SK-N-SH (cell line): ENCODE measurements at places on chromosomes 4 and X. TPM values are rescaled to one million over a fixed set of nuclear protein-coding genes. Genes with fewer than 3 reads are reported as not detected.
A peak's percentile ranks its signal among the peaks of the same experiment; 100 is the strongest.

Gene NXF3
- polyA plus RNA-seq: 0.16 and 0.20 TPM in 2 replicates

Gene REELD1
- polyA plus RNA-seq: not detected in 2 replicates

Gene FAM236A
- polyA plus RNA-seq: not detected in 2 replicates

Gene POLN
- 0.67 and 1.2 TPM in 2 replicates for polyA plus RNA-seq

Gene TMPRSS11D
- 0.02 TPM in 1 of 2 replicates, not detected in the other for polyA plus RNA-seq

Gene SMIM43
- 37.2 and 59.1 TPM in 2 replicates for polyA plus RNA-seq

Gene TDO2
- polyA plus RNA-seq: not detected in 2 replicates

Gene FAT1
- polyA plus RNA-seq: 32.2 and 41.3 TPM in 2 replicates

Gene MSANTD1
- 0.15 and 0.18 TPM in 2 replicates for polyA plus RNA-seq

- no peak for DNase-seq
These were observed 206.0 kb downstream of the BCOR start for GRCh38 chrX:39891781-39892180.

DNA sequence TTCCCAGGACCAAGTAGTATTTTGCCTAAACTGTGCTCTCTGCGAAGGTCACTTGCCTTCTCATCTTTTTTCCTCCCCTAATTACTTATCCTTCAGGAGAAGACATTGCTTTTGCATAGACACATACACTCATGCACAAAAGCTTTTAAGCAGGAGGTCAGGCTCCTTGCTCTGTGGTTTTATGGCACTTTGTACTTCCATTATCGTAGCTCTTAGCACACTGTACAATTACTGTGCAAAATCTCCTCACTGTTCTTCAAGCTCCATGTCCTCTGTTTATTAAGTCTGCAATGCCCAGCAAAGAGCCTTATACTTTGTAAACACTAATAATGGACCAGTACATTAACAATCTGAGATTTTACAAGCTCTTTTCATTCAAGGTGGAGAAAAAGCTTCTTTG, 188.4 kb upstream of the GNPDA2 start:
- no peak for DNase-seq

DNA sequence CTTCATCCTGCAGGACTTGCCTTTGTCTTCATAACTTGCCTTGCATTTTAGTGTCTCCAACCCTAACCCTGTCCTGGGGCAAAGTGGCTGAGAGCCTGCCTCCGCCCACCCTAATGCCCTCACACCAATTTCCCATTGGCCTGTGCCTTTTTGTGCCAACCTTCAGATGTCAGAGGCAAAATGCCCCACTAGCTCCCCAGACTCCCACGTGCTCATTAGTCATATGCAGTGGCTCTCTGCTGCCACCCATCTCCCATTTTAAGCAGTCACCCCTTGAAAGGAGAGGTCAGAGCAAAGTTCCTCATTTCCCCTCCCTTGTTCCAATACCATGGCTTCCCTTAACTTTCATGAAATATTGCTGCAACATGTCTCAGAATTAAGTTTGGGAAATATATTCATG, 74.8 kb upstream of the PASD1 start:
- peak; percentile 5 for DNase-seq

DNA sequence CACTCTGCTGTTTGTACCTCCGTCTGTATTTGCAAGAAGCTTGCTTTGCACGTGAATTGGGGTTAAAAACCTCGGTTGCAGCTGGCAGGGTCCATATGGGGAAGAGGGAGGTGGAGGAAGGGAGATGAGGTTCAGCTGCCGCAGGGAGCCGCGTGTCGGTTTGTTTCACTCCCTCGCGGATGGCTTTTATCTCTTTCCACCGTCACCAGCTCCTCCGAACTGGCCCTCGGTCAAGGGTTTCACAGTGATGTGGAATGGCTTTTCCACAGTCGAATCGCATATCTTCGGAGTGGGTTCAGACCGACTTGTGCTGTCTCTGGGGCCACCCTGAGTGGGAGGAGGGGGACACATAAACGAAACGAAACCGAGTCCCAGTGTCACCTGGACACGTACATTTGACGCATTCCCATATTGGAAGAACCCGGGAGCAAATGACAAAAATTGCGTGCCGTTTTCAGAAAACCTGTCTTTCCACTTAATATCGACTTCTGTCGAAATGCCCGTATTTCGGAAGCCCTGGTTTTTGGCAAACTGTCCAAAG, 929 bp downstream of the ZBTB33 start:
- peak; percentile 40 for DNase-seq

DNA sequence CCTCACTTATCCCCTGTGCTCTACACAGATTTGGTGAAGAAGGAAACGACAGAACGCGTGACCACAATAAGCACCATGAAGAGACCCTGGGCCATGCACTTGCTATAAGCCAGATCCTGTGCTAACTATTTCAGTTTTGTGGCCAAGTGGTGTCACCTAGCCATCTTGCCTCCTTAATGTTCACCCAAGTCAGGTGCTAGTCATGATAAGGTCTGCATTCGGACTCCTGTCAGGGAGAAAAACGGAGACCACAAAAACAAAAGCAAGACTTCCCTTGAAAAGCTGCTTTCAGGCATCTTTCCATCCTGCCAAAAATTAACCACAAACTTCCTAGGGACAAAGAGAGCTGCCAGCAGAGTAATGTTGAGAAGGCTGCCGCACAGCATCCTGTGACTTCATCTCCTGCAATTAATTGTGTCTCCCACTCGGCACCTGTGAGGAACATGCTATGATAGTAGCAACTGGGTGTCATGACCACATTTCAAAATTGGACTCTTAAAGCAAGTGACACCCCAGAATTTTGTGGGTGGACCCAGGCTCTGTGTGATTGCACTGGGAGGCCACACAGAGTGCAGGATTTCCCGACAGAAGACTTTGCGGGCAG, 8.8 kb upstream of the IDS start:
- DNase-seq: no peak

DNA sequence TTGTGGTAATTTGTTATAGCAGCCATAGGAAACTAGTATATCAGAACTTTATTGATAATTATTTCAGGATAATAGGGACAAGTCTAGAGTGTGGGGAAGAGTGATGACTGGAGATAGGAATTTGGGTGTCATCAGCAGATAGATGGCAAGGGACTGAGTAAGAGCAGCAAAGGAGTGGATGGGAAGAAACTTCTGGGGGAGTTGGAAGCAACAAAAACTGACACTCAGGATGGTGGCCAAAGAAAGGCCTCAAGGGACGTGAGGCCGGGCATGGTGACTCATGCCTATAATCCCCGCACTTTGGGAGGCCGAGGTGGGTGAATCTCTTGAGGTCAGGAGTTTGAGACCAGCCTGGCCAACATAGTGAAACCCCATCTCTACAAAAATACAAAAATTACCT, 9.1 kb upstream of the SLC25A5 start:
- DNase-seq: no peak

GRCh38 chr4:159498446-159499115, 395.7 kb downstream of the RAPGEF2 start:
- no peak for DNase-seq

DNA sequence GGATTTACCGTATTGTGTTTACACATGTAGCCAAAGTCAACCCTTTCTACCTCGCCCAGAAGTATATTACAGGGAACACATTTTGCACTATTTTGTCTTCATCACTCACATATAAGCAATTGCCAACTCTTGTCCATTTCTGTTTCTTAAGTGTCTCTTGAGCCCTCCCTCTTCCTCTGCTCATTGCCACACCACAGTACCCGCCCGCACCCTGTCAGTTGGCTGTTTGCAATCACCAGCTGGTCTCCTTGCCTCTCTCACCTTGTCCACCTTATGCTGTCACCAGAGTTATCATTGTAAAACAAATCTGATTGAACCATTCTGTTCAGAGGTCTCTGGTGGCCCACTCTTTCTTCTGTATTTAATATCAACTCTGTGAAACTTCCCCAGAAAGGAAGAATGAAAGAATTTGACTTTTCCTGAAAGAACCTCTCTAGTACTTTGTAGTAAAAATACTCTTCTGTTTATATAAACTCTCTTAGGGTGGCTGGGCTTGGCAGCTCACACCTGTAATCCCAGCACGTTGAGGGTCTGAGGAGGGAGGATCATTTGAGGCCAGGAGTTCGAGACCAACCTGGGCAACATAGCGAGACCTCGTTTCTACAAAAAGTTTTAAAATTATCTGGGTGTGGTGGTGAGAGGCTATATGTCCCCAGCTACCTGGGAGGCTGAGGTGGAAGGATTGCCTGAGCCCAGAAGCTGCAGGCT, 50.2 kb downstream of the ING2 start:
- no peak for DNase-seq

- DNase-seq: peak; percentile 71
These were observed at the start of gene GALNTL6 for GRCh38 chr4:171812665-171813525. TSS of gene GALNTL6 (plus strand) at chr4:171813404.

DNA sequence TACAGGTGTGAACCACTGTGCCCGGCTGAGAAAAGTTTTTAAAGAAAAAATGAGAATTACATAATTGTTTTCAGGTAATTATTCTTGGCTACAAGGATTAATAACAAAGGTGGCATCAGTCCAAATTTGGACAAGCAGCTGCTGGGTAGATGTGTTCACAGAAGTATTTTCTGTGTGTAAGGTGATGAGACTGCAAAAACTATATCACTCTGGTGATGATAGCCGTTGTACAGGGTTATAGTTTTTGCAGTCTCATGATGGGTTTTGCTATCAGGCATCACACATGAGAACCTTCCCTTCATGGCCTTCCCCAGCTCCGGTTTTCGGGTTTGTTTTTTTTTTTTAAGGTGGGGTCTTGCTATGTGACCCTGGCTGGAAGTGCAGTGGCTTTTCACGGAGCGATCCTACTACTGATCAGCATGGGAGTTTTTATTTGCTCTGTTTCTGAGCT, 5.1 kb upstream of the SLC10A3 start:
- DNase-seq: no peak

DNA sequence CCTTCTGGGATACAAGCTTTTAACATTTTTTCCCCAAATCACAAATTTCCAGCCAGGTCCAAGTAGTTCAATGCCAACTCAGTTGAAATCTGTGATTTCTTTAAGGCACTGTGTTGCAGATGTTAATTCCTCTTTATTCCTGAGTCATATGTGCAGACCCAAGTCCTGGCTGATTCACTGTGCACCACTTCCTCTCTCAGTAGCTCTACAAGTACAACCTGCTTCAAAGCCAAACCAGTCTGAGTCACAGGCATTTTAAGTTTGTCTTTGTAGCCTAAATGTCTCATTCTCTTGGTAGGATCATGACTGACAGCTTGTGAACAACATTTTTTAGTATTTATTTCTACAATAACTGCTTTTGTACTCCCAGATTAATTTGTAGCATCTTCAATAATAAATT, 165.6 kb upstream of the S100G start:
- no peak for DNase-seq

DNA sequence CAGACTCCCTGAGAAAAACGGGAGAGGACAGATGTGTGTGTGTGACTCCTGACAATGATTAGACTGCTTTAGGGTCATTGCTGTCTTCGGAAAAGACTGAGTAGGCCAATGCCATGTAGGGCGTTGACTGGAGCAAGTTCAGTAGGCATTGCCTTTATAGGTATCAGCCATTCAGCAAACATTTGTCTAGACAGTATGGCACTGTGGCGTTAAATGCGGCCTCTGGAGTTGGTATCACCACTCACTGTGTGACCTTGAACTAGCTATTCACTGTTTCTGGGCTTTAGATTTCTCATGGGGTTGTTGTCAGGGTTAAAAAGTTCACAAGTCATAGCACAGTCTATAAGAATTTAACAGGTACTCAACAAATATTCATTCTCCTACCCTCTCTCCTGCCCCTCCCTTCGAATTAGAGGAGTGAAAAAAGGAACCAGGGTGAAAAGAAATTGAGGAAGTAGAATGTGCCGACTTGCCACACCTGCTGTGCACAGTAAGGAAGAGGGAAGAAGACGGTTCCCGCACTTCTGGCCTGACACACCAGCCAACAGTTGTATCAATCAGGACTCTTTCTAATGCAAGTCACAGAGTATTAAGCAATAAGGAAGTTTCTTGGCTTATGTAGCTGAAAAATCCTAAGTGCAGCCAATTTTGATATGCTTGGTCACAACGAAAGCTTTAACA, 83.2 kb upstream of the PLAC8 start:
- DNase-seq: no peak

DNA sequence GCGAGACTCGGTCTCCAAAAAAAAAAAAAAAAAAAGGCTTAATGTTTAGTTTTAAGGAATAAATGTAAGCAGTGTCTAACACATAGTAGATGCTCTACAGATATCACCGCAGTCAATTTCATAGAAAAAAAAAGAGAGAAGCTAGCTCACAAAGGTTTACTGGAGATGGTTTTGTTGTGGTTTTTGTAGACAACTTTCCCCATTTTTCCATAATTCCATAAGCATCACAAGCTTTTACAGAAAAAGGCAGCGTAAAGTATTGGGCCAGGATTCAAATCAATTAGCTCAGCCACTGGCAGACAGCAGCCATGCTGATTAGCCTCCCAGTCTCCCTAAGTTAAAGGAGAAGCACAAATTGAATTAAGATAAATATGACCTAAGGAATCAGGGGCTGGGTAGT, 1.5 kb downstream of the GRSF1 start:
- DNase-seq: peak; percentile 49

DNA sequence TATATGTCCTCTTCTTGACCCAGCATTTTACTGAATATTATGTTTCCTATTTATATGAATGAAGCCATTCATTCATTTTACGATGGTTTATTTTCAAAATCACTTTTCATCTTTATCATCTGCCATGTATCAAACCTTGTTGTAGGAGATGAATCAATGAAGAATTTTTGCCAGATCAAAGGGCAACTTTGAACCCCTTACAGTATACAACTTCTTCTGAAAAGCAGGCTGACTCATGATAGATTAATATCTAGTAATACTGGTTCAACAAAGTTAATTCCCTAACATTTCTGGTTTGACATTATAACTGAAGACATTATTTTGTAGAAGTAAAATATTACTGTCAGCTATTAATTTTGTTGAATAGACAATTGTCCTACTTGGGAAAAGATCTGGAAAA, 226.0 kb downstream of the RPA4 start:
- DNase-seq: no peak

DNA sequence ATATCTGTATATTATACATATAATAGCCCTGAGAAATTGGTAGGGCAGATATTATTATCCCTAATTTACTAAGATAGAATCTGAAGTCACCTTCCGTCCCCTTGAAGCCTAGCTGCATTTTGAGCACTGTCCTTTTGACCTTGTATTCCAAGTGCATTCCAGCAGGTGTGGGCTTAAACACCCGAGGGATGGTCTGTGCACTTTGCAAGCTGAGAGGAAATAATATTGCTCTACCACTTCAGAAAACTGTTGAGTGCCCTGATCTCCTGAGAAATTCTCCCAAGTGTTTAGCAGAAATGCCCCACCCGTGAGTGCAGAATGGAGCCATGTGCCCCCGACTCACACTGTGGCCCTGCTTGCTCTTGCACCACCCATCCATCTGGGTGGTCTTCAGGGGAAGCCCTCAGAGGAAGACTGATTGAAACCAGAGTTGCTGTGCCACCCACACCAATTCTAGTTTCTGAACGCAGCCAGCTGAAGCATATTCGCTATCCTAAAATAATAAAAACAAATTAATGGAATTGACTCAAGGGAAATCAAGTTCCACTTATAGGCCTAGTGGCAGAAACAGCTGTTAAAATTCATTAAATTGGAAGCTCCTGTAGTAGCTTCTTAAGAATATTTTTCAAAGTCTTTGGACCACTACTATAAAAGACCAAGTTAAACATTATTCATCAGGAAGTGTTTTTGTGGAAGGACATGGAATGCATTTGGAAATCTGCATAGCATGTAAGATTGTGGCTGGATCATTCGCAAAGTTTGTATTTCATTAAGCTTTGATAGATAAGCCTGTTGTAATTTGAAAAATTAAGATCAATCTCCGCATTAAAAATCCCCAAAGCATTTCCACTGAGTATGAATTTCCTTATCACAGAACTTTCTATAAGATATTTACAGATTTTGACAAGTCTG, 41.3 kb upstream of the PRKG2 start:
- DNase-seq: no peak

- DNase-seq: no peak
These were observed 68.4 kb downstream of the USP38 start for GRCh38 chr4:143253166-143253565.
